Mesothelial cell of epicardium (in vitro differentiated cells): ENCODE measurements at places on chromosomes 4 and X.

DNA sequence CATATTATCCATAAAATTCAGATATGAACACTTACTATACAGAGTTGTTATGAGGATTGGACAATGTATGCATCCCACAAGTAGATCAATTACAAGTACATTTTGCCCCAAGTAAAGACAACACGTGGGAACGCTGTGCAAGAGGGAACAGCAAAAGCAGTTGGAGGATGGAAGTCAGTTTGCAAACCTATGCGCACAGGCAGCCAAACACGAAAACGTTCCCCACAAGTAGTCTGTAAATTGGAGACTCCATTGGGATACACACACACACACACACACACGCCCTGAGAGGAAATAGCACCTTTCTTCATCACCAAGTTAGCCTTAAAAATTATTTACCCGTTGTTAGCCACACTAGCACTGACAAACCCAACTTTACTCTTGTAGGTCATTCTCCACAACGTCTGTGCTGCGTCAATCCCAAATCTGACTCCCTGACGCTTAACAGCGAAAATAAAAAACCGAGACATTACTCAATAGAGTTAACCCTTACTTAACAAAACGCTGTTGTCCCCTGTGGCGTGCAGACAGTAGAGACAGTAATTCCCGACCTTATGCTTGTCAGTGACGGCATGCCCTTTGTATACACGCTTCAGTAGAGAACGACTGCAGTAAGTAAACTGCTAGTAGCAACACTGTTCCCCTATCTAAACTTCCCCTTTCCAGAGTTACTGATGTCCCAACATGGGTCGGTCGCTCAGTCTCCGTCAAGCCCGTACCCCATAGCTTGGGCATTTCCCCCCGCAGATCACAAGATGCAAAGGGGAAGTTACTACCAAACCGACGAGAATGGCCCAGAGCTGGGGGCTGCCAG lies 730 bp downstream of the MANBA start:
- no peak for DNase-seq

- DNase-seq = no peak
These were observed 27.9 kb downstream of the FGF13 start for GRCh38 chrX:138683600-138683999.

GRCh38 chr4:85084371-85085094 lies 118.0 kb upstream of the WDFY3 start:
- no peak for DNase-seq

- no peak for DNase-seq
These were observed 521.9 kb upstream of the BOD1L1 start for GRCh38 chr4:14149176-14150053.

DNA sequence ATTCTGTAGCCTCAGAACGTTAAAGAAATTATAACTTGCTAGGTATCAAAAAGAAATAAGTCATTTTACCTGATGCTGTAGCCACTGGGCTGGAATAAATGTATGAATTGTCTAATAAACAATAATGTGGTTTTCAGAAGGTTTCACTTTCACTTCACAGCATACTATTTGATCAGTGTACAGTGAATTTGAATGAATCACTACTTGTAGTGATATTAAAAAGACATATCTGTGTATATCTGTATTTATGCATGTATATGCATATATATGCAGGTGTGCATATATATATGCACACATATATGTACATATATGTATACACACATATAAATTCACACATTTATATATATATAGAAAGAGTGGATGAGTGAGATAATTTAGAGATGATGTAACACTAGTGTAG lies 440.0 kb upstream of the PCDH10 start:
- no peak for DNase-seq

- DNase-seq = no peak
These were observed at the start of gene CYP4V2 for GRCh38 chr4:186191200-186192065. TSS of gene CYP4V2 (plus strand) at chr4:186191567. CDS start at chr4:186191824, 257 bp downstream.

- no peak for DNase-seq
These were observed 76.5 kb downstream of the RTL9 start for GRCh38 chrX:110435196-110435595.

GRCh38 chr4:75634951-75635350 lies 4.6 kb upstream of the CDKL2 start:
- DNase-seq = no peak

GRCh38 chr4:26930964-26931363 lies 70.3 kb downstream of the STIM2 start:
- DNase-seq = no peak
